GM13976 (cell line): ENCODE measurements at places on chromosomes 4 and X.

DNA sequence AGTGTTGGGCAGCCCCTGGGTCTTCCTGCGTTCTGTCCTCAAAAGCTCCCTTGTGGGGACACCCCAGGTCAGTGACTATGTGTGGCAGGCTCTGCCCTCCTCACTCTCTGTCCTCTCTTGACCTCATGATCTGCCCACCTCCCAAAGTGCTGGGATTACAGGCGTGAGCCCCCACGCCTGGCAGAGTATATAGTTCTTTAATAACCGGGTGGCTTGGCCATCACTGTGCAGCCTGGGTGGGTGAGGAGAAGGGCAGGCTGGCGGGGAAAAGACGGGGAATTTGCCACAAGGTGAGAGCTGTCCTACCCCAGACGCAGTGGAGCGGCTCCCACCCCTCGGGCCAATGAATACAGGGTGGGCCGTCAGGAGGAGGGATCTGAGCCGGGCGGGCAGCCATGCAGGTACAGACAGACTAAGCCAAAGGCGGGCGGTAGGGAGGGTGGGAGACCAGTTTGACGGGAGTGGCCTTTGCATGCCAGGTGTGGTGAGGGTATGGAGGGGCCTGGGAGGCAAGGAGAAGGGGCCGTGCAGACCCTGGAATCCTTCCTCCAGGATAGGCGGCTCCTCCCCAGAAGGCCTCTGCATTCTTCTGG is 2.5 kb downstream of the SH3BP2 start:
- DNase-seq = no peak

DNA sequence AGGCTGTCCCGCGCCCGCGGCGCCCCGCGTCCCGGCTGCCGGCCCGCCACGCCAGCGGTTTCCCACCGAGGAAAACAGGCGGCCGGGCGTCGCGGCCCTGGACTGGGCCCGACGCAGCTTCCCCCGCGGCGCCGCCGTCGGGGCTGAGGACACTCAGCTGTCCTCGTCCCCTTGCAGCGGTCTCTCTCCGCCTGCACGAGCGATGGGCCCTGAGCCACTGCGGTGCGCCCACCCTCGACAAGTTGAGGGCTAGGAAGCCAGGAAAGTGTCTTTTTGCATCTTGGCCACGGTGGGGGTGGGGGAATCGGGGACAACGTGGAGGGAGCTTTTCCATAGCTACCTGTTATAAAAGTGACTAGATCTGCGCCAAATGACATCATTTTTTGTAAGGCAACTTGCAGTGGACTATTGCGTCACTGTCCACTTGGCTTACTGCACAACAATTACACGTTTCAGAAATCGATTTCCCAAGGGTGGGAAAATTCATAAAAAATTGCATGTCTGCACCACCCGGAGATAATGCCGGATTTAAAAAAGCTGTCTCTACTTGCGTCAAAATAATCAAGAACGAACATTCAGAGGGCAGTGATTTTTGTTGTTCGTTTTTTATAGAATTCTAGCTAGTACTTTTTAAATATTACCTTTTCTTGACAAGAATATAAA is 1.1 kb downstream of the KLHL15 start:
- no peak for DNase-seq

- no peak for DNase-seq
Observed at GRCh38 chr4:55754754-55755350, 64.7 kb upstream of the EXOC1L start.

DNA sequence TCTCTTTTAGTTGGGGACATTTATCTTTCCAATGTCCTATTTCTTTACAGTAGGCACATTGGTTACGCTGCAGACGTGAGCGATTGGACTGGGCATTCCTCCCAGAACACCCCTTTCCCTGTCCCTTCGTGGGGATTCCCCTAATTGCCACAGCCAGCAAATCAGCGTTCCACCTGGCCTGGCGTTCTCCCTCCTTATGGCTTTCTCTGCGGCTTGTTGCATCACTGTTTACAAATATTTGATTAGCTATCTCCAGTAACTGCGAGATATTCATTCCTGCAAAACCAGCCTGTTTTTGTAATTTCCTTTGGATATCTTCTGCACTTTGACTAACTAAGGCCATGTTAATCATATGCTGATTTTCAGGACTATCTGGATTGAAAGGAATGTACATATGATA is 202.5 kb upstream of the KLF8 start:
- DNase-seq = no peak

DNA sequence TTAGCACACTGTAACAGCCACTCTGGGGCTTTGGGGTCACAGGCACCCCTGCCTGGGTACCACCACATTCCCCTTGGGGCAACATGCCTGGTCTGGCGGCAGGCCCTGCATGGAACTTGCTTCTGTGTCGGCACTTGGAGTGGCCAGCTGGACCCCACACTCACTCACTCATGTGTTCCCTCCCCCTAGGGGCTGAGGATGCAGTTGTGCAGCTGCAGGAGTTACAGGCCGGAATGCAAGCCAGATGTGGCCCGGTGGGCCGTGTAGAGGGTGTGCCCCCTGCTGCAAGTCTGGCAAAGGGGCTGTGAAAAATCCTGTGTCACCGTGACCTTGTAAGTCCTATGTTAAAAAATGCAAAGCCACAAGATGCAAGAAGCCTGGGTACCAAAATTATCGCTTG is 34.2 kb downstream of the ATXN3L start:
- DNase-seq = no peak

DNA sequence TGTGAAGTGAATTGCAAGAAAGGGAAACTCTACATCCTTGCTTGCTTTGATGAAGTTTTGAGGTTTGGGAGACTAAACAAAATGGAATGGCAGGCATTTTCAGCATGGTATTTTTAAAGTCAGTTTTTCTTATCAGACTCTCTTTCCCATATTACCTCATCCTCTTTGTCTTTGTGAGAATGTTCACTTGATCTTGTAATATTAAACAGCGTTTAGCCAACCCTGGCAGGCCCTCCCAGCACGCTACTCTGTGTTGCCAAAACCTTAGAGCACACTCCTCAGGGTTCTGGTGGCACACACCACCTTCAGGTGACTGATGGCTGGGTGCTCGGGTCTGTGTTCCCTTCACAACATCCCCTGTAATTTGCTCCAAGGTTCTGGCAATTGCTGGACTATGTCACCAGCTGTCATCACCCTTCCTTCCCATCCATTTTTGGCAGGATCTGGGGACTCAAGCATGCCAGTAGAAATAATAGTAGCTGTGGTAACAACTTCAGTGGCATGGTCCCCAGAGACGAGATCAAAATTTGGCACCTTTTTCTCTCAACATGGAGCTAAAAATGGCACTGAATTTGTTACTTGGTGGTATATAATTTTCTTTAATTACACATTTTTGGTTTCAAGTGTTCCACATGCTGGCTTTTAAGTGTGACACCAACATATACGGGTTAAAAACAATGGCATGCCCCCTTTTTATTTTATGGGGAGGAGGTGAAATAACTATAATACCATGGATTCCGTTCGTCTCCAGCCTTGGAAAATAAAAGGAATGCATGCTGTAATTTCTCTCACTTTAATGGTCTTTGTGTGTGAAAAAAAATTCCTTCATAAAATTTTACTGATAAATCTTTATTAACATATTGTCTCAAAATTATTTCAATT is 273.1 kb downstream of the DCTD start:
- DNase-seq = no peak

GRCh38 chrX:72540318-72540717 is 32.3 kb downstream of the HDAC8 start:
- no peak for DNase-seq

- DNase-seq = no peak
Observed at GRCh38 chr4:41429280-41429669, 108.7 kb upstream of the LIMCH1 start.

GRCh38 chr4:124685851-124686250 is 26.7 kb downstream of the ANKRD50 start:
- DNase-seq = no peak

- DNase-seq = no peak
Observed at GRCh38 chrX:105502336-105502735, 281.8 kb upstream of the TEX13A start.

DNA sequence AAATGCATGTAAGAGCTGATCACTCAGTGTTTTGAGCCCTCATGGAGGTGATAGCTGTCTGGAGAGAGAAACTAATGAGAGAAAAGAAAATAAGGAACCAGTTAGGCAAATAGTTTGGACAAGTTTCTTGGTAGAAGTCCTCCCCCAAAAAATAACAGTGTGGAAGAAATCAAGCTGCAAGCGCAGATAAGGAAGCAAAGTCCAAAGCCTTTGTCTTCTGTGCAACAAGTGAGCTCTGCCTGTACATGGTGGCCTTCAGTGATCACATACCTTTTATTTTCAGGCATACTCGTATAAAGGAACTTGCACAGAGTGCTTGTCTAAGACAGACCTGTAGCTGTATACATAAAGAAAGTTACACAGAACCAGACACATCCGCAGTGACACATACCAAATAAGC is 2.5 kb upstream of the UGT2A3 start:
- no peak for DNase-seq

- no peak for DNase-seq
Observed at GRCh38 chrX:69080855-69081465, 84.3 kb downstream of the PJA1 start.
